Stimulated activated CD4-positive, alpha-beta T cell treated with anti-CD3 and anti-CD28 coated beads, Interleukin-1b, Interleukin-23, amount 100 ng/mL, for 1 hour (primary cell): ENCODE measurements at places on chromosomes 12 and 14.

GRCh38 chr14:69360438-69361108 lies 37.5 kb downstream of the ERH start:
- no peak for DNase-seq

GRCh38 chr14:55730592-55731310 lies 150.7 kb downstream of the KTN1 start:
- DNase-seq, result no peak

DNA sequence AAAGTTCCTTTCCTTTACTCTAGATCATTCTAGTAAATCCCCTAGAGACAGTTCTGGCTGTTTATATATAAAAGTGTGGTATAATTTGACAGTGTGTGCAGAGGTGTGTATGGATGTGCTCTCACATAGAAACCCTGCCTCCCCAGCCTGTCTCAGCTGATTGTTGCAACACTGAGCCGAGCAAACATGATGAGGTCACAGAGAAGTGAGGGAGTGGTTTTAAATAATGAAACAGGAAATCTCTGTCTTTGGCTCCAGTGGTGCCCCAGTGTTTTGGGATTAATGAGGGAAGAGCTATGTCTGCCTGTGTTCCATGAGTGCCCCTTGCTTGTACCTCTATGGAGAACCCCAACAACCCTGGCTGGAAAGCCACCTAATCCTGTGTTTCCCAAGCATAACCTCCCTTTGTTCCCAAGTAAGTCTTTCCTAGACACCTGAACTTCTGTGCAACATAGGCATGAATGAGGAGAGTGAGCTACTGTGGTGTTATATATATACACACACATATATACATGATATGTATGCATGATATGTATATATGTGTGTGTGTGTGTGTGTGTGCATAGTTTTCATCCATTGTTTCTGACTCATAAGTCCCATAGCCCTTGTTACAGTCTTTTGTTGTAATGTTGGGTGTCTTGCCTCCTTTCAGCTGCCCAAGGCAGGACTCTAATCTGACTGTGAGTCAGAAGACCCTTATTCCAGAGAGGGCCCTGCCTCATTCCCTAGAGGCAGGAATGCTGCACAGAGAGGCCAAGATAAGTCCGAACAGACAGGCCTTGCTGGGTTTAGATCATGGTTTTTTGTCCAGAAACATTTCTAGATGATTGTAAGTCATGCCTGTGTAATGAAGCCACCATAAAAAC lies 18.0 kb downstream of the TRAF3 start:
- DNase-seq, result no peak

DNA sequence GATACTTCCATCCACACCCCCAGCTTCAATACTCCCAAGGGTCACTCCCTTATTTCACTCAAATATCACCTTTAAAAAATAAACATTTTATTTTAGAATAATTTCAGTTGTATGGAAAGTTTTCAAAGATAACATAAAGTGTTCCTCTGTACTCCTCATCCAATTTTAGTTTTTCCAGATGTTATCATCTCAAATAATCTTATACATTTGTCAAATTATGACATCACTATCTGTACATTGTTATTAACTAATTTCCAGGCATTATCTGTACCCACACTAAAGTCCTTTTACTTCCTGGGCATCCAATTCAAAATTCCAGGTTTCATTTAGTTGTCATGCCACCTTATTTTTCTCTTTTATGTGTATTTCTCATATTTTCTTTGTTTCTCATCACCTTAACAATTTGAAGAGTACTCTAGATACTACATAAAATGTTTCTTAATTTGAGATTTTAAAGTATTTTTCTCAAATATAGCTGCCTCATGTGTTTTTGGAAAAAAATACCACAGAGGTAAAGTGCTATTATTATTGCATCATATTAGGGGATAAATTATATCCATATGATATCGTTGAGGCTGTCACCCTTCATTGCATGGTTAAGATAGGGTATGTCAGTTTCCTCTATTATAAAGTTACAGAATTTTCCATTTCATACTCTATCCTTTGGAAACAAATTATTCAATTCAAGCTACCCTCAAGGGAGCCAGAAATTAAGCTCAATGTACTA lies 571.0 kb downstream of the SLC6A15 start:
- no peak for DNase-seq

- no peak for DNase-seq
Measured at GRCh38 chr12:52087961-52088820, 8.7 kb downstream of the SMIM41 start.

GRCh38 chr12:64236549-64236948 lies 14.5 kb upstream of the KICS2 start:
- DNase-seq, result no peak

DNA sequence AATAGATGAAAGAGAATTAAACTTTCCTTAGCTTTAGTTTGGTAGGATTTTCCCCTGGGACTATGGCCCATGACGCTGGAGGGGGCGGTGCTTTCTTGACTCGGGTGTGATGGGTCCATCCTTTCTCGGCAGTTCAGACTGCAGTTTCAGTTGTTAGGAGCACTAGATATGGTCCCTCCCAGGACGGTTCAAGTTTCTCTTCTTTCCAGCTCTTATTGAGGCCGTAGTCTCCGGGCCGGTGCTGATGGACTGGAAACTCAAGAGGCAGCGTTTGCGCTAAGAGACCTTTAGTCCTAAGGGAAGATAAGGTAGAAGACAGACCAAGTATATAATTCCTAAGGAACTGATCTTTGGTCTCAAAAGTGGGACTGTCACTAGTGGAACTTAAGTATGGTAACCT lies 111.2 kb downstream of the RIN3 start:
- no peak for DNase-seq

DNA sequence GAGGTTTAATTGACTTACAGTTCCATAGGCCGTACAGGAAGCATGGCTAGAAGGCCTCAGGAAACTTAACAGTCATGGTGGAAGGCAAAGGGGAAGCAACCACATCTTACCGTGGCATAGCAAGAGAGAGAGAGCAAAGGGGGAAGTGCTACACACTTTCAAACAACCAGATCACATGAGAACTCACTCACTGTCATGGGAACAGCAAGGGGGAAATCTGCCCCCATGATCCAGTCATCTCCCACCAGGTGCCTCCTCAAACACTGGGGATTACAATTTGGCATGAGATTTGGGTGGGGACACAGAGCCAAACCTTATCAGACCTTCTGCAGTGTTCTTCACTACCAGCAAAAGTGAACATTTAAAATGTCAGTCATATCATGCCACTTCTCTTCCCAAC lies 58.9 kb downstream of the USP15 start:
- DNase-seq, result no peak
